HEK293T (cell line): ENCODE measurements at places on chromosomes 2 and 18.

DNA sequence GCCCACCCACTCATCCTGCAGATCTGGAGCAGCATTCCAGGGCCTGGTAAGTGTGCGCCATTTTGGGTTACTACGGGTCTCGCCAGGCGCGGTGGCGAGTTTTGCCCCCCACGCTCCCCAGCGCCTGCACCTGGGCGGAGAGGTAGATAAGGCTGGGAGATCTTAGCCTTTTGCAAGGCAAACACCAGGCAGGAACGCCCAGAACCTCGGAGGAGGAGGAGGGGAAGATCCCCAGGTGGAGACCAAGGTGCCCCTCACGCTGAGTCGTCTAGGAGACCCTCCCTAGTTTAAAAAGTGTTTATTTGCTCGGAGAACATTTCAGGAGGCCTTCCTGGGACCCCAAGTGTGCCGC, 365 bp upstream of the RAMP1 start:
- DNase-seq: no peak

DNA sequence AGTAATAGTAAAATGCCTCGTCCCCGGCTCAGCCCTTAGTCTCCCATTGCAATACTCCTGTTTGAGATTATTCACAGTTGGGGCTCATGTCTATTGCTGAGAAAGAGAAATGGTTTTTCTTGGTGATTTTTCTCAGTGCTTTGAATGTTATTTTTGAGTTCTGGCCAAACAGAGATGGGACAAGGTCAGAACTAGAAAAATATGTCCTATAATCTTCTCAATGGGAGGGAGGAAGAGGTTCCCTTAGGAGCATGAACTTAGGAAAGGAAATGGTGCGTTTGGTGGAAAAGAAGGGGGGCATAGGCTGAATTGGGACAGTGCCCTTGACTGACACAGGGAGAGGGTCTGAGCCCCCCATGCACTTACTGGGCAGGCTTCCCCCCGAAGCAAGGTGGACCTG, 133.8 kb downstream of the AGAP1 start:
- no peak for DNase-seq

GRCh38 chr2:180006231-180006630, 866 bp downstream of the CWC22 start:
- no peak for DNase-seq

DNA sequence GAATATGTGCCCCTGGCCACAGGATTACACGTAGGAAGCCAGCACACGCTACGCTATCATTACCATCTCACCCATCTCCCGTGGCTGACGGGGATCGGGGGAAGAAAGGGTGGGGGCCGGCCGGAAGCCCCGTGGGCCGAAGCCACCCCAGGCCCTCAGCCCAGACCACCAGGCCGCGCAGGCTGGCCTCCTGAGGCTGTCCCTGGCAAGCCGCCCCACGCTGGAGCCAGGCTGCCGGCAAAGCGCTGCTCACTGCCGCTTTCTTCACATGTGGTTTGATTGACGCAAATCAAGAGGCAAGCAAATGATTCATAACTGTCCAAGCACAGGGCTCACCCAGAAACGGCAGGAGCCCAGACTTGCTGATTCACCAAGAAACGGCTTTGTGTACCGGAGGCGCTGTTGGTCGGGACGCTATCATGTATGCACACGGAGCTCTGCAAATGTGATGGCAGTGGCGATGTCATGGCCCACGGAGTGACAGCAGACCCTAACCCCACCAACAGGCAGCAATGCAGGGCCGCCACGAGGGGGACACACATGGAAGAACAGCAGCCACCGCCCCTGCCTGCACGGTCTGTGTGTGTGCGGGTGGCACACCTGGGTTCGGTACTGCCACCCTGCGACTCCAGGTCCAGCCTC, 125.7 kb downstream of the HDAC4 start:
- no peak for DNase-seq

DNA sequence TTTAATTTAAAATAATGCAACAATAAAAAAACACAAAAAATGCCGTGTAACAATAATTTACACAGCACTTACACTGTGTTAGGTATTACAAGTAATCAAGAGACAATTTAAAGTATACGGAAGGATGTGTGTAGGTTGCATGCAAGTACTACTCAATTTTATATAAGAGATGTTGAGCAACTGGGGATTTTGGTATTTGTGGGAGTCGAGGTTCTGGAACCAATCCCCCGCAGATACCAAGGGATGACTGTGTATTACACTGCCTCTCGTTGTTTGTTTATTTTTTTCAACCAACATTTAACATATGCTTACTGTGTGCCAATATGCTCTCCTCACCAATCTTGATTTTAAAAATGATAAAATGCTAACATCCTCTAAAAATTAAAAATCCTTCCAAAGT, 24.8 kb downstream of the MAP3K2 start:
- no peak for DNase-seq

DNA sequence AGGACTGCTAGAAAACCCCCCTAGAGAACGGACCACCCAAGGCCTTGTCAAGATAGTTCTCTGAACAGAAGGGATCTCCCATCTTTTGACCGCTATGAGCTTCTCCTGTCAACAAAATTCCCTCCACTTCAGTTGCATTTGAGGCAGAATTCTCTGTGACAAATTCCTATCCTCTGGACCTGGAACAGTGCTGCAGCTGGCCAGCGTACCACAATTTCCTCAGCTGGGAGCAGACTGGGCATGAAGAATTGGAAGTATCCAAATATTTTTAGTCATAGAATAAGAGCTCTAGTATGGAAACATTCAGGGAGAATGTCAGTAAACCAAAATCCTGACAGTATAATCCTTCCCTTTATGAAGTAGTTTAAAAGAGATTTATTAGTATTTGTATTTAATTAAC, 147.1 kb upstream of the BOD1L2 start:
- no peak for DNase-seq

DNA sequence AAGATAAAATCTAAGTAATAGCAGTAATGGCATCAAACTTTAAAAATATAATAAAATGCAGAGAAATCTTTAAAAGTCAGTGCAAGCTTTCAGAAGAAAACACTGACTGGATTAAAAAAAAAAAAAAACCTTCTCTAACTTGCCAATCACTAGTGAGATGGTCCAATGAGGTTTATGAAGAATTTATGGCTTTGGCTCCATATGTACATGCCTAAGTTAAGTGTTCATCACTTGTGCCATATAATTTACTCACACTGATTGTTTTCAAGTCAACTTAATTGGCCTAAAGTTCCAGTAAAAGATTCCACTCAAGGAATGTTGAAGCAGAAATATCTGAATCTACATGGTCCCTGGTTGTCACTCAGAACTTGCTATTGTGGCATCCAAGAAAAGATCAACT, 40.7 kb upstream of the RAB27B start:
- DNase-seq: no peak

DNA sequence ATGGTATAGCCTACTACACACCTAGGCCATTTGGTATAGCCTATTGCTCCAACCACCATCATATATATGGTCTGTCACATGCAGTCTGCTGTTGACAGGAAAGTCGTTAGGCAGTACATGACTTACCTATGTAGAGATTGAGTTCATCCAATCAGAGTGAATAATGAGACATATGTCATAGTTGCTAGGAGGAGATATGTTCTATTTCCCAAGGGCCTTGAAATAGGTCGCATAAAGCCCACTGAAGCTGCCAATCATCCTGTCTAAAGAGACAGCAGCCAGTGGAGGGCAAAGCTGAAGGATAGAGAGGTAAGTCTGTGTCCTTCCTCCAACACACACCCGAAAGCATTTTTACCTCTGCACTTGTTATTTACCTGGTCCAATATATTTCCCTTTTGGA, 263.4 kb downstream of the PTPRM start:
- peak; percentile 16 for DNase-seq

DNA sequence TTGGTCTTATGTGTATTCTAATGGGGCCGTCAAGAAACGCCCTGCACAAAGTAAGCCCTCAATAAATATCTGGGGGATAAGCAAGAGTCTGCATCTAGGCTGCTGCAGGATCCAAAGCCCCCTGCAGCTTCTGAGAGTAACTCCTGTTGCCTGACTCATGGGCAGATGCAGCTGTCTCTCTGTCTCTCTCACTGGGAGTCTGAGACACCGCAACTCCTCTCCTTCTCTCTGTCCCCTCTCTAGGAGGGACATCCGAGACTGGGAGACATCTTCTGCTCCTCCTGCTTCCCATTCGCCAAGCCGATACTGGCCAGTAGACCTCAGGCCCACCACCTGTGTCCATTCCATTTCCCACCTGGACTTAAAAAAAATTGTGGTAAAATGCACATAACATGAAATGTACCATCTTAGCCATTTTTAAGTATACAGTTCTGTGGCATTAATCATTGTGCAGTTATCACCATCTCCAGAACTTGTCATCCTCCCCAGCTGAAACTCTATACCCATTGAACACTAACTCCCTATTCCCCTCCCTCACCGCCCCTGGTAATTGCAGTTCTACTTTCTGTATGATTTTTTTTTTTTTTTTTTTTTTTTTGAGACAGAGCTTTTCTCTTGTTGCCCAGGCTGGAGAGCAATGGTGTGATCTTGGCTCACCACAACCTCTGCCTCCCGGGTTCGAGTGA, 20.1 kb downstream of the DYSF start:
- DNase-seq: no peak

- DNase-seq: no peak
These were observed 343.1 kb downstream of the CELF4 start for GRCh38 chr18:37222354-37222998.

DNA sequence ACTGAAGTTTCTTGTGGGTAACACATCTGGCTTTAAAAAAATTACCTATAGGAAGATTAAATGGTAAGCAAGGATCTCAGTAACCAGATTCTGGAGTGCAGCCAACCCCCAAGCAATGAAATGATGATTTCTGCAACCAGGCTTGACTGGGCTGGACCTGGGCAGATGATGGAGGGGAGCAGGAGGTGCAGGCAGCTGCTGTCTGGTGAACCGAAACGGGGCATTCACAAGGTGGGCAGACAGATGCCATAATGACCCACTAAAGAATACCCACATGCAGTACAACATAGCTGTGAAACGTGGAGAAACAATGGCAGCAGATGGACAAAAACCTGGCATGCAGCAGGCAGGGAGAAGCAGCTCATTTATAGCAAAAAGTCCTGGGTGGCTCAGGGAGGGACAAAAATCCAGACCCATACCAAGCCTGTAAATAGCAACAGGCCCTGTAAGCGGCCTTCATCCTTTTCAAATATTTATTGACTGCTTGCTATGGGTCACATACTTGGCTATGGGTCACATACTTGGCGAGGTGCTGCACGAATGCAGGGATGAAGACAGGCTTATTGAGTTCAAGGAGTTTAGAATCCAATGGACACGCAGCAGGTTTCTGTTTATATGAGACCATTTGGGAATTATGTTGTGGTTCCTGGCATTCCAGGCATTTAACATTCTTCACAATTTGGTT, 244.7 kb downstream of the HRH4 start:
- no peak for DNase-seq

GRCh38 chr2:45380131-45380836, 230.8 kb downstream of the SRBD1 start:
- no peak for DNase-seq

DNA sequence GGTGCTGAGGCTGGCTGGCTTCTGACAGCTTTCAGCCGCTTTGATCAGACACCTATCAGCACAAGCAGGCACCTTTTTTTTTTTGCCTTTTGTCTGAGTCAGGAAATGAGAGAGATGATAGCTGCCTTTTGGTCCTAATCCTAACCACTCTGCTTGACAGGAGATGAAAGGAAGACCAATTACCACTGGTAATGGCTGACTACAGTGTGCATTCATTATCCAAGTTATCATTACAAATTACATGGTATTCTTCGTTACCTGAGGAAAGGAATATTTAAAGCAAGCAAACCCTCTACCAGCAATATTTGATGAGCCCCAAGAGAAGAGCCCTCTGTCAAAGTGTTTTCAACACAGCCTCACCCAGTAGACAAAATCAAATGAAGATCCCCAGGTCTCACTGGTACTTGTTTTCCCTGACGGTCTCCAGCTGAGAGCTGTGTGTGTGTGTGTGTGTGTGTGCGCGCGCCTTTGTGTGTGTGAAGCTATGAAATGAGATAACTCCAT, 925.7 kb downstream of the DCDC2C start:
- DNase-seq: no peak

GRCh38 chr2:122389694-122390093, 634.2 kb downstream of the TSN start:
- DNase-seq: no peak

DNA sequence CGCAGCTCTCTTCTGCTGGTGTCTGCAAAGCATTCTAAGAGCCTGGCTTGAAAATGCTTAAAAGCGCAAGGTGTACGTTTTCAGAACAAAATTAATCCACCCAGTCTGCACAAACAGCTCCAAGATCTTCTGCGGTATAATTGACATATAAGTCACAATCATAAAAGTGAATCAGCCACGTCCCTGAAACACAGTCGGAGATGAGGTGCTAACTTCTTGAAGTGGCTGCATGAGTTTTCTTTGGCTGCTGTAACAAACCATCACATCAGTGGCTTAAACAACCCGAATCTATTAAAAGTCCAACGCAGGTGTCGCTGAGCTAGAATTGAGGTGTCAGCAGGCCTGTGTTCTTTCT, 32.6 kb downstream of the ARL4C start:
- no peak for DNase-seq

GRCh38 chr18:25099895-25100294, 252.1 kb downstream of the ZNF521 start:
- DNase-seq: no peak
